ENCODE measurements at places on chromosomes 2 and 18.

DNA sequence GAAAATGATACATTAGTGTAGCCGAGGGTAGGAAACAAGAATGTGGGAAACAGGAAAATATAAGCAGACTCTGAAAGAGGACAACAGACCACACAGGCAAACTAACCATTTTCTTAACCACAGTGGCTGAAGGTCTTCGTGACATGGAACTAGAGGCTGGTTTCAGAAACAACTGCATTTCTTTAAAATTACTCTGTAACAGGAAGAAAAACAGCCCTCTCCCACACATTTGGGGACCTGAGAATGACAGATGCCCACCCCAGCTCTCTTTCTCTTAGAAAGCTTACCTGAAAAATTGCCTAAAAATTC is 13.8 kb upstream of the SLC25A52 start:
- no peak for DNase-seq

DNA sequence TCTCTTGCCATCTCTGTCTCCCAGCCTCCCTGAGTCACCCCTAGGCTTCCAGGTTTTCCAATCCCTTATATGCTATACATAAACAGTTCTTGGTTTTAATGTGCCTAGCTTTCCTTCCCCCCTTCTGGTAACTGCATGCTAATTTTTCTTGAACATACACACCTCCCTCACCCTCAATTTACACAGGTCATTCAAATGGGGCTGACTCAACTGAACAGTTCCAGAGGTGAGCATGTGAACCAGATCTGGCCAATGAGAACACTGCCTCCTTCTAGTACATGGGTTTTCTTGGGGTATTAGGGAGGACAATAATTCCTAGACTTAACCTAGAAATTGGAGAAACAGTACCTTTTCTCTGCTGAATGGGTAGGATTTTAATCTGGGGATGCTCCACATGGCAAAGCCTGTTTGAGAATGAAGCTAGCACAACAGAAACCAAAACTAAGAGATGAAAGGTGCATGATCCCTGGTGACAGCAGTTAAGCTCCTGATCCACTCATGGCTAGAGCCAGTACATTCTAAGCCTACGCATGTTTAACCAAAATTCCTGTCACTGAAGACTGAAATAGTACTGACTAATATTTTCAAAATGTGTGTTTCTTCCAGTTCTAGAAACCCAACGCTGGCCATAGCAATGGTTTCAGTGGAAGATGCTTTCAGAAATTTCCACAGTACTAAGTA is 11.8 kb downstream of the SLC25A12 start:
- no peak for DNase-seq

- DNase-seq: no peak
These were observed 211.3 kb downstream of the CYP26B1 start for GRCh38 chr2:71936076-71937030.

DNA sequence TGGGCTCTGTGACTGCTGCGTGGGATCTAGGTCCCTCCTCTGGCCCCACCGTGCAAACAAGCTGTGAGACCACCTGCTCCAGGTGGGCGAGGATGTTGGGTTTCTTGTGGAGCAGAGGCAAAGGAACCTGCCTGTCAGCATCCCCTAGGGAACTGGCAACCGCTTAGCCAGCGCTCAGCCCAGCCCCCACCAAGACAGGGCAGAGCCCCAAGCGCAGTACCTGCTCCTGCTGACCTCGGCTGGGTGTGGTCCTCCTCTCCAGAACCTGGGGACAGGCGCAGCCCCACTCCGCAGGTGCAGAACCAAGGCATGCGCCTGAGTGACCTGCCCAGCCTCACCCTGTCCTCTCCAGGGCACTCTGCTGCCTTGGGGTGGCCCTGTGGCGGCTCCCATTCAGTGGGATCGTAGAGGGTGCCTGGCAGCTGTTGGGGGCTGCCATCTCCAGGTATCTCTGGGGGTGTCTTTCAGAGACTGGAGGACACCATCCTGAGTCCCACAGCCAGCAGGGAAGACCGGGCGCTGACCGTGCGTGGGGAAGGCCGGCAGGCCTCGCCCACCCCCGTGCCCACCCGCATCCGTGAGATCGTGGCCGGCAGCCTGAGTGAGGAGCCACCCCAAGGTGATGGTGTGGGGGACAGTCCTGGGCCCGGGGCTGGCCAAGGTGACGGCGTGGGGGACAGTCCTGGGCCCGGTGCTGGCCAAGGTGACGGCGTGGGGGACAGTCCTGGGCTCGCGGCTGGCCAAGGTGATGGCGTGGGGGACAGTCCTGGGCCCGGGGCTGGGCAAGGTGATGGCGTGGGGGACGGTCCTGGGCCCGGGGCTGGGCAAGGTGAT is 12.3 kb downstream of the CROCC2 start:
- peak; percentile 24 for DNase-seq

DNA sequence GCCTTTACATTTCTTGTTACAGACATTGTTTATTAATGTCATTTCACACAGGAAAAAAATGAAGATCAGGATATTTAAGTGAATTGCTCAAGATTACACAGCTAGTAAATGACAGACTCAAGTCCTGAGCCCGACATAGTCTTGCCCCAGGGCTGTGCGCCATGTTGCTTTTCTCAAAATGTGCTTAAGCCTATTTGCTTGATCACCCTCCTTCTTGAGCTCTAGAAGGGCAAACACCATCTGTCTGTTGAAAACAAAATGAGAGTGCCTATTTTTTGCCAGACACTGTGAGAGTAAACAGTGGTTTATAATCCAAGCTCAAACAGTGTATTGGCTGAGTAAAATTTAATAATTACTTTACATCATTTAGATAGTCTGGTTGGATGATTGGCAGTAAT is 34.8 kb upstream of the HNMT start:
- no peak for DNase-seq

GRCh38 chr2:118611691-118612090 is 235.8 kb downstream of the EN1 start:
- DNase-seq: no peak

GRCh38 chr18:68455229-68455603 is 259.7 kb downstream of the TMX3 start:
- DNase-seq: no peak

DNA sequence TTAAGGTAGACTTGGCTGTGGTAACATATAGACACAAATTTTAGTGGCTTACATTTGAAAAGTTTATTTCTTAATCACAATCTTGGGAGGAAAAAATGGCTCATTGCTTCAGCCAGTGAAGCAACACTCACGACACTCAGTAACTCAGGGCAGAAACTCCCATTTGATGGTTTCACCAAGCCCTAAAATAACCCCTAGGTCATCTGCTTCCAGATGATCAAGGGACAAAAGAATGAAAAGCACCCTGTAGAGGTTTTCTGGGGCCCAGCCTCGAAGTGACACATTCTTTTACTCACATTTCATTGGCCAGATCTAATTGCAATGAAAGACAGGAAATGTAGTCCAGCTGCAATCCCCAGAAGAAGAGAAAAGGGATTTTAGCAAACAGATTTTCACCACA is 275.9 kb downstream of the TMX3 start:
- no peak for DNase-seq

DNA sequence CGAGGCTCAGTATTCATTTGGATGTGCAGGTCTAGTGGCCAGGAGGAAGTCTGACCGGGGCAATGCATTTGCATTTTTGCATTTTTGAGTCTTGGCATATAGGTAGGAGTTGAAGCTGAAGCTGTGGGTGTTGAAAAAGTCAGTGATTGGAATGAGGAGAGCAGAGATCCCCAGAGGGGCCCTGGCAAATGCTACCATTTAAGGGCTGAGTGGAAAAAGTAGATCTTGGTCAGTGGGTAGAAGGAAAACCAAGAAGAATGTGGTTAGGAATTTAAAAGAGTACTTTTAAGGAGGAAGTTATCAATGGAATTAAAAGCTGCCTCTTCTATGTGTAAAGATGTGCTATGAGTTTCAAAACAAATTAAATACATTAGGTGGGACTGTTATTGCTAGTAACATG is 143.0 kb downstream of the ZEB2 start:
- no peak for DNase-seq

- DNase-seq: no peak
These were observed 88.3 kb downstream of the ATAD2B start for GRCh38 chr2:23838581-23838980.

GRCh38 chr2:195479407-195479806 is 177.6 kb upstream of the SLC39A10 start:
- DNase-seq: no peak

GRCh38 chr2:152815634-152816257 is 97.3 kb downstream of the ARL6IP6 start:
- DNase-seq: no peak

DNA sequence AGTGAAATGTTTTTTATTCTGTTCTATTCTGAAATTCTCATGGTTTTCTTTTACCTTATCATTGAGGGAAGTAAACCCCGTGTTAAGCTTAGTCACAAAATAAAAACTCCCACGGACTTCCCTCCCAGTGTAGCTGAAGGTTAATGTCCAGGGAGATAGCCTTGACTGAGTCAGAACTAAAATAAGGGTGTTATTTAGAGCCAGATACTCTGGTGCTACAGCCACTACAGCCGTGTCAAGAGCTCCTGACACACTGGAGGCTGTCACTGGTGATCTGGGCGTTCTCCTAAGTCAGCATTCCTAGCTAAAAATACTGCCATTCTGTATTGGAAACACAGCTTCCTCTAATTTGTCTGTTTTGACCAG is 82.0 kb upstream of the RANBP2 start:
- no peak for DNase-seq

DNA sequence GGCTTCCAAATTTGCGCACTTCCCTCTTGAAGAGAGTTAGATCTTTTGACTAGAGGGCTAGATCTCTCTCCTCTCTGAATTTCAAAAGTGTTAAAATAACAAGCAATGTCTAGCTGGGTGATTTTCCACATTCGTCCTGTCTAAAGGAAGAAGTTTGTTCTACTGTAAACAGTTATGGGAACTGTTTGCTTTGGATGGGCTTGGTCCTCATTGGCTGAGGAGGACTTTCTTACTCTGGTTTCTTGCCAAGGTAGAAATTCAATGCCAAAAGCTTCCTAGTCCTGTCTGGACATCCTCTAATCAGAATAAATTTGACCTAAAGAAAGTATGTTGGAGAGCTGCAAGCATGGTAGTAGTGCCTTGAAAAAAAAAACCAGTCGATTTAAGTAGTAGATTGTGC is 47.4 kb upstream of the RAPH1 start:
- no peak for DNase-seq

DNA sequence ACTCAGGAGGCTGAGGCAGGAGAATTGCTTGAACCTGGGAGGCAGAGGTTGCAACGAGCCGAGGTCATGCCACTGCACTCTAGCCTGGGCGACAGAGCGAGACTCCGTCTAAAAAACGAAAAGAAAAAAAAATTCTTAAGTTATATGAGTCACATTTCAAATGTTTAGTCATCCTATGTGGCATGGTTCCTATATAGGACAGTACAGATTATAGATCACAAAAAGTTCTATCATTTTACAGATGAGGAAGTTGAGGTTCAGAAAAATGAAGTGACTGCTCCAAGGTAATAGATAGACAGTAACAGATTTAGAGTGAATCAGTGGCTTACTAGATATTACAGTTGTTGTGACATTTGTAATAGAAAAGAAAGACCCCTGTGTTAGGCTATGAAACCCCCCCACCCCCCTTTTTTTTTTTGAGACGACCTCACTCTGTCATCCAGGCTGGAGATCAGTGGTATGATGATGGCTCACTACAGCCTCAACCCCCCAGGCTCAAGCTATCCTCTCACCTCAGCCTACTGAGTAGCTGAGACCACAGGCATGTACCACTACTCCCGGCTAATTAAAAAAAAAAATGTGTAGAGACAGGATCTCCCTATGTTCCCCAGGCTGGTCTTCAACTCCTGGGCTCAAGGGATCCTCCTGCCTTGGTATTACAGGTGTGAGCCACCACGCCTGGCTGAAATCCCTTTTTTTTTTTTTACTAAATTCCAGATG is 22.7 kb downstream of the PTPN4 start:
- DNase-seq: no peak

GRCh38 chr2:230410861-230411569 is 5.0 kb upstream of the SP100 start:
- DNase-seq: no peak

DNA sequence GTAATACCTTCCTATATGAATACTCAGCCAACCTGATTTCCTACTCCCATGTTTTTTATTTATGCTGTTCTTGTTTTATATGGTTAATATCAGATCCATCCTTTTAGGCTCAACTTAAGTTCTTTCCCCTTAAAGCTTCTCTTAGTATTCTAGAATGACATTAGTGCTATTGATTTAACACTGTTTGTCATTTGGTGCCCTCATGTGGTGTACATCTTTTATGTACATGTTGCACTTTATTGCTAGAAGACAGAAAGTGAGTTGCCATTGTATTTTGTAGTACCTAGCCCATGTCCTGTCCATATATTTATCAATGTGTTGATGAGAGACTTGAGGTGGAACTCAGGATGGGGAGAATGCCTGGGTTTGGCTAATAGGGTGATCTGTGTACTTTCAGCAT is 2.5 kb downstream of the HTRA2 start:
- no peak for DNase-seq

DNA sequence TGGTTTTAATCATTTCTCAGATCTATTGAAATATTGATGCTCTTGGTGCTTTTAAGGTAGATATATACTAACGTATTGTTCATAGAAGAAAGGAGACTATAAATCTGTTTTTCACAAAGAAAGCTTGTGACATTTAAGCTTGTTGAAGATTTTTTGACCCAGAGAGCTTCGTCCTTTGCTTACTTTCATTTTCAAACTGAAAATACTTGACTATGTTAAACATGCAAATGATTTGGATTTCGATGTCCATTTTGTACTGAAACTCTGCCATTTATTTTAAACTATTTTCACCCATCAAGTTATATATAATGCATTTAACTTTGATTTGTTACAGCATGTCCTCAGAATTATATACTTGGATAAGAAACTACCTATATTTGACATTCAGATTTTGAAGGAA is 85.2 kb downstream of the SLC4A10 start:
- no peak for DNase-seq

GRCh38 chr2:79876430-79876829 is 363.6 kb downstream of the CTNNA2 start:
- DNase-seq: no peak

GRCh38 chr2:177399376-177399775 is 6.8 kb downstream of the AGPS start:
- DNase-seq: no peak

- DNase-seq: no peak
These were observed 135.8 kb downstream of the IKZF2 start for GRCh38 chr2:213015387-213016165.

DNA sequence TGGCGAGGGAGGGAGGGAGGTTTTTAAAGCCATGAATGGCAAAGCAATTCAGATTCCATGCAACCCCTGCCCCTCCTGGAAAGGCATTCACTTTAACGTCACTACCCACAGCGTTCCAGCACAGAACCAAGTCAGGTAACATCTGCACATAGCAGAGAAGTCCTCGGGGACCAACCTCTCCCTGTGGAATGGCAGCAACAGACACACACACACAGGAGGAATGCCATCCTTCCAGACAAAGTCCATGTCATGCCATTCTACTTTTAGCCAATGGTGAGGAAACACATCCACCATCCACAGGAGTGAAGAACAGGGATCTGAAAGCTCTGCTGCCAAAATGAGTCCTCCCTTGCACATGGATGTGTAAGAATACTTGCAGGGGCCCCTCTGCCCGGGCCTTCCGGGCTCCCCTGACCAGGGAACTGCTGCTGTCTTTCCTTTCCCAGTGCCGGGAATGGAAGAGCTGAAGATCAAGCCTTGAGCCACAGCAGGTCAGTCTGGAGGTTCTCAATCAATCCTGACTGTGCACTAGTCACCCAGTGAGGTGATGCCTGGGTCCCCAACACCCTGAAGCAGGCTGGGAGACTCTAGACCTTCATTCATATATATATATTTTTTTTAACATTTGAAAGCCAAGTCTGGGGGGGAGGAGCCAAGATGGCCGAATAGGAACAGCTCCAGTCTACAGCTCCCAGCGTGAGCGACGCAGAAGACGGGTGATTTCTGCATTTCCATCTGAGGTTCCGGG is 63.7 kb downstream of the UXS1 start:
- DNase-seq: no peak

- peak; percentile 38 for DNase-seq
These were observed 2.0 kb downstream of the PPP4R1 start for GRCh38 chr18:9612215-9612830.

All from 8988T (cell line).